ENCODE measurements at places on chromosomes 7 and 10.

GRCh38 chr10:34607894-34608293 lies 207.2 kb downstream of the PARD3 start:
- no peak for DNase-seq

- no peak for DNase-seq
These were observed 74.1 kb downstream of the SLIT1 start for GRCh38 chr10:97111615-97112014.

DNA sequence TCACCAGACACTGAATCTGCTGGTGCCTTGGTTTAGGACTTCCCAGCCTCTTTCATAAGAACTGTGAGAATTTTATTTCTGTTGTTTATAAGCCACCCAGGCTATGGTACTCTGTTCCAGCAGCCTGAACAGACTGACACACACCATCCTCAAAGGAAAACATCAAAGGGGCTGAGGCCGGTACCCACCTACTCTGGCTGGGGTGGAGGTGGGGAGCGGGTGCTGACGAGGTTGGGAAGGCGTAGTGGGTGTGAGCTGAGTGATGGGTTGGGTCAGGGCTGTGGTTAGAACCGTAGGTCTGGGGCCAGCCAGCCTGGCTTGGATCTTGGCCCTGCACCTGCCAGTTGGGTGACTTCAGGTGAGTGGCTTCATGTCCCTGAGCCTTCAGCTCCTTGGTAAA lies 136.3 kb downstream of the SH3PXD2A start:
- DNase-seq: no peak

- DNase-seq: no peak
These were observed 85.2 kb downstream of the HGF start for GRCh38 chr7:81684514-81685269.

GRCh38 chr10:31032258-31033132 lies 830 bp upstream of the ZNF438 start:
- peak; percentile 98 for DNase-seq

GRCh38 chr7:103929901-103930311 lies 59.6 kb downstream of the RELN start:
- DNase-seq: no peak

GRCh38 chr7:79593866-79594301 lies 140.4 kb upstream of the MAGI2 start:
- DNase-seq: no peak

DNA sequence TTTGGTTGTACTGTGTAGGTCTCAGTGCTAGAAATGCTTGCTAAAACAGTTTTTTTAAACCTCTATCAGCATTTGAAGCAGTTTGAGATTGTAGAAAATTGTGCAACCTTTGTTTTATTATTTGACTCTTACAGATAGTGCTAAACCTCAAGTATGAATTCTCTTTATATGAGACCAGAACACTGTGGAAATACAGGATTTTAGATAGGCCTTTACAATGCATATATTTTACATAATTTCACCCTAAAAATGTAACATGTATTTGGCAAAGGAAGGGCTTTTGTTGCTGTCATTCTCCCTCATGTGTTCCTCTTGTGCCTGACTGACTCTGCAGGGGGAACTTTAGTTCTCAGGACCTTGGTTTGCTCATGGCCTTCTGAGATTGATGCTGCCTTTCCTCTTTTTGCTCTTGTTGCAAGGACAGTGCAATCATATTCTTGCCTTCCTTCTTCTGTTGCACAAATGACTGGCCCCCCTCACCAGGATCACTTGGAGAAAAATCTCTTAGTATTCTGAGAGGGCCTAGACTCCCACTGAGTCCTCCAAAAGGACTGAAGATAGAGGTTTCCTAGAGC lies 188.7 kb downstream of the PPP1R9A start:
- DNase-seq: no peak

DNA sequence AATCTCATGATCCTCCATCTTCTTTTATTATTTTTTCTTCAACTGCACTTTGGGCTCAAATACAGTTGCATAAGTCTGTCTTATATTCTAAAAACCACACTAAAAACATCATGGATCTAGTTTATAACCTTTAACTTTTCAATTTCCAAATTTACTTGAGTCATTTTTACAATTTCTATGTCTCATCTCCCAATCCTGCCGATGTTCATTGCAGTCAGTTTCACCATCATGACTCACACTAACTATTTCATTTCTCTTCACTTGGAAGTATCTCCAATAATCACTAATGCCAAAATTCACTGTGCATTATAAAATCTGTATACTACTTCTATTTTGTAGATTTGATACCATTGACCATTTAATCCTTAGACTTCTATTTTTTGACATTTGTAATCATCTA lies 806.9 kb upstream of the SORCS1 start:
- no peak for DNase-seq

- DNase-seq: no peak
These were observed 35.0 kb upstream of the AGR3 start for GRCh38 chr7:16916738-16917137.

DNA sequence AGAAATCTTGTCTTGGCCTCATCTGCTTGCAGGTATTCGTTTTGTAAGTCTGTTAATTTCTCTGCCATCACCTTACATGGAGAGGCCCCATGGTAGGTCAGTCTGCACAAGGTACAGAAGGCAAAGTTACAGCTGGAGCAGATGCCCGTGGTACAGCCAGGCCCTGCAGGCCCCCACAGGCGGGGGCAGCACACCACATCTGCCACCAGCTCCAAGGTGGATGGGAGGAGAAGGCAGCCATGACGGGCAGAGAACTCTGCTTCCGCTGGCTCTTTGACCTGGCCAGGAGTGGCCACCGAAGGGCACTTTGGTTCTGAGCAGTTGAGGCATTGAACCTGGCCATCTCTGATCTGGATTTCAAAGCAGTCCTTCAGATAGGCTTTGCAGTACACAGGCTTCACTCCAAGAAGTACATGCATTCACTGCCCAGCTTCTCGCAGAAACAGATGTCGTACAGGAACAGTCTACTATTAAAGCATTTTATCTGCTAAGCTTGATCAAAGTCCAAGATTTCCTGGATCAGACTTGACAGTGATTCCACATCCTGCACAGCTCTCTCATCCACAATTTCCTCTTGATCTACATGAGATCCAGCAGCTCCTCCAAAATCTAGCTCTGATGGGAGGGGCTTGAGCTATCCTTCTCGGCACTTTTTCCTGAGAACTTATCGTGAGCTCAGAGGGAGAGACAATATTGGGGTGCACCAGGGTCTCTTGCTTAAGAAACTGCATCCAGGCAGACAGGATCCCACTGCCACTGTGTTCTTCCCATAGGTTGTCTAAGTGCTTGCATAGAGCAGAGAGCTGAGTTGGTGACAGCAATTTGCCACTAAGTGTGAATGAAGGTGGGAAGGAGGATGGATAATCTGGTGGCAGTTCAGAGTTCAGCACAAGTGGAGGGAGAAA lies 120.7 kb downstream of the TRRAP start:
- no peak for DNase-seq

DNA sequence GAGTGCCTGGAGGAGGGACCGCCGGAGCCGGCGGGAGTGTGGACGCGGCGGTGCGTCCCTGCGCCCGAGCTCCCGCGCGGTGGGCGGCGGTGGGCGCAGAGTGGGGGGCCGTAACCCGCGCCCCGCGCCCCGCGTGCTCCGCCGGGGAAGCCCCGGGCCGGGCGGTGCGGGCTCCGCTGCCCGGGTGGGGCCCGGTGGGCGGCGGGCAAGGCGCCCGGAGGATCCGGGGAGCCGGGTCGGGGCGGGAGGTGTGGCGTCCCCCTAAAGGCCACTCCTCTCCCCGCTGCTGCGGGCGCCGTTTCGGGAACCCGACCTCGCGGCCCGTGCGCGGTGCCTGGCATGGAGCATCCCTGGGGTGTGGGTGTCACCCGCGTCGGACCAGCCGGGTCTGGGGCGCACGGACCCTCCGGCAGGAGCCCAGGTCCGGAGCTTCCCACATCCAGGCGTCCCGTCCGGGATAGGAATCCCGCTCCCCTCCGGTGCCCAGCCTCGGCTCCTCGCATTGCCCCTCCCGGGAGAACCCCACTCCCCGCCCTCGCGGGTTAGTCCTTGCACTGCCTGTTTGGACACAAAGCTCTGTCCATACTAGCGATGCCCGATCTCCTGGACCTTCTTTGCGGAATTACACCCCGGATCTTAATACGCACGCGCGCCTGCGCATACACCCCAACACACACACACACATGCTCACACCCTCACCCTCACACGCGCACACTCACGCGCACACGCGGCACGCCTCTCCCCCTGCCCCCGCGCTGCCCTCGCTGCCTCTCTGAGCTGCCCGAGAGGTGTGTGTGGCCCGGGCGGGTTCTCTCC lies 723 bp downstream of the MTURN start:
- DNase-seq: peak; percentile 32

DNA sequence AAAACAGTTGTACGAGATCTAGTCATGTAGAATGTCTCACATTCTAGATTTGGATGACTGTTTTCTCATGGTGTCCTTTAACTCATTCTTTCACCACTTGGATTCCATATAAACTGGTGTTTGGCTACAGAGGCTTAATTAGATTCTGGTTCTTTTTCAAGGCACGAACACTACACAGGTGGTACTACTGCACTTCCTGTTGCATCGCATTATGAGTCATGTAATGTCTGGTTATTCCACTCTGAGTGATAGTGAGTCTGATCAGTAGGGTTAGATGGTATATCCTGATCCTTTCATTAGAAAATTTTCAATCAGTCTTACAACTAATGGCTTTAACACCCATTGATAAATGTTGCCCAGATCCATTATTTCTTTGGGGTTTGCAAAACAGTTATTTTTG lies 11.2 kb upstream of the AKAP9 start:
- no peak for DNase-seq

GRCh38 chr7:157410831-157411556 lies 74.2 kb downstream of the DNAJB6 start:
- DNase-seq: no peak

DNA sequence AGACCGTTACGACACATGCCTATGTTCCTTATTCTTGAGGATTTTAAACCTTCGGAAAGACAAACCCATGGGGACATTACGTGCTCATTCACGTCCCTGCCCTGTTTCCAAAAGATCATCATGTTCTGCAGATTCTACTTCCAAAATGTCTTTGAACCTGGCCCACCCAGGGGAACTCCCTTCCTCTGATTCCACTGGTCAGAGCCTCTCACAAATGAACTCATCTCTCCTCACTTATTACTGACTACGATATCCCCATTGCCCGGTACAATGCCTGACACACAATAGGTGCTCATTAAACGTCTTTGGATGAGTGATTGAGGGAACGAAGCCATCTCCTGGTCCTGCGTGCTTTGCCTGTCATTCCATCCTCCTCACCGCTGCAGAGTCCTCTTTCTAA lies 168.3 kb upstream of the RNF32 start:
- DNase-seq: no peak

- no peak for DNase-seq
These were observed 3.9 kb downstream of the TSPAN15 start for GRCh38 chr10:69455006-69455763.

DNA sequence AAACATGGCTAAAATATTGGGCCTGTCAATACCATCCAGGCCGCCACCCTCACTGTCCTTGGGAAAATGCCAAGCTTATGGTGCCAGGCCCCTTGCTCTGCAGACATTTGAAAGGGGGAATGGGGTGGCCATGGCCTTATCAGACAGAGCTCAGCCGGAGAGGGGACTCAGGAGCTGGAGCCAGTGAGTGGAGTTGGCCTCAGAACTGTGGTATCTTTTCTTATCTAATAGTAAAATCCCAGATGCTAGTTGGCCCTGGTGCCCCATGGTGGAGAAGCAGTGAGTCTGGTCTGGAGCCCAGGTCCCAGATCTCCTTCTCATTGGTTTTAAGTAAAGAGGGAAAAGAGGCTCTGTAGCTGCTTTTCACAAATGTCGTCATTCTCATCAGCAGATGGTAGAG lies 49.6 kb upstream of the SORCS3 start:
- no peak for DNase-seq

DNA sequence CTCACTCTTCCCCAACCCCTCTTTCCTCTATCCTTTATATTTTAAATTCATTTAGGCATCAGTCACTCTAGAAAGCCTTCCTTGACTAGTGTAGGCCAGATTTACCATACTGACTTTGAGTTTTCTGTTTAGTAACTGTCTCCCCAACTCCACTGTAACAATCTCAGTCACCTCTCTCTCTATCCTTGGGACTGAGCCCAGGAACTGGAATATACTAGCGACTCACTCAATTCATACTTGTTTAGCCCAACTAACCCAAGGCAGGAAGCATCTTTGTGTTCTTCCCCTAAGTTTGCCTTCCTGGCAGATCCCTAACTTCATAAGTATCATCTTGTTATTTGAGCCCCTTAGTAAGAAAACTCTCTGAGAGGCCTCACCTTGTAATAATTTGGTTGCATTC lies 19.1 kb downstream of the PLCE1 start:
- no peak for DNase-seq

DNA sequence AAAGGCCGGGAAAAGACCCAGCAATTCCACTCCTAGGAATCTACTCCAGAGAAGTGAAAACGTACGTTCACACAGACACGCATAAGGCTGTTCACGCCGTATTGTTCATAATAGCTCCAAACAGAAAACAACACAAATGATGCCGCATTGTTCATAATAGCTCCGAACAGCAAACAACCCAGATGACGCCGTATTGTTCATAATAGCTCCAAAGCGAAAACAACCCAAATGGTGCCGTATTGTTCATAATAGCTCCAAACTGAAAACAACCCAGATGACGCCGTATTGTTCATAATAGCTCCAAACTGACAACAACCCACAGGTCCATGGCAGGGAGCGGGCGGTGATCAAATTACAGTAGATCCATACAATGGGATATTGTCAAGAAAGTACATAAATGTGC lies 85.2 kb upstream of the DNAAF5 start:
- no peak for DNase-seq

DNA sequence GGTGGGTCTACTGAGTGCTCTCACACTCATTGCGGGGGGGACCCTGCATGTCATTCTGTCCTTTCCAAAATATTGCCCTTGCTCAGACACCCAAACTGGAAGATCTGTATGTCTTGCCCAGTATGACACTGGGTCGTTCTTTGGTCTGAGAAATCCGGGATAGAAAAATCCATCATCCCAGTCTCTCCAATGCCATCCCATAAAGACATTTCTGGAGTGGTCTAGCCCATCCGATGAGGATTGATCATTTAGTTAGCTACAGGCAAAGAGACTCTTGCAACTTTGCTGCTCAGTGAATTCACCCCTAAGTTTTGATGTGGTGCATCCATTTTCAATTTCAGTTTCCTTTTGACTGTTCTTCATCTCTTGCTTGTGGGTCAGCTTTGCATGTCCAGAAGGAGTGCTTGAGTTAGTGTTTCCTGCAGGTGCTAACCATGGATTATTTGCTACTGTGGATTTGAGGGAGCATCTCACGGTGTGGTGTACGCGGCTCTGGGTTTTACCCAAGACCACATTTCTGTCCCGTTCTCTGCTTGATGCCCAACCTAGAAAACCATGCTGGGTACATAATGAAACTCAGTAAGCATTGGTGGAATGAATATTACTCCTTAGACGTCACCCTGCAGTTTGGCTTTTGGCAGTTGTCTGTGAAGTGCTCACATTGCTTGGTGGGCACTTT lies 247.0 kb upstream of the MKI67 start:
- DNase-seq: no peak

DNA sequence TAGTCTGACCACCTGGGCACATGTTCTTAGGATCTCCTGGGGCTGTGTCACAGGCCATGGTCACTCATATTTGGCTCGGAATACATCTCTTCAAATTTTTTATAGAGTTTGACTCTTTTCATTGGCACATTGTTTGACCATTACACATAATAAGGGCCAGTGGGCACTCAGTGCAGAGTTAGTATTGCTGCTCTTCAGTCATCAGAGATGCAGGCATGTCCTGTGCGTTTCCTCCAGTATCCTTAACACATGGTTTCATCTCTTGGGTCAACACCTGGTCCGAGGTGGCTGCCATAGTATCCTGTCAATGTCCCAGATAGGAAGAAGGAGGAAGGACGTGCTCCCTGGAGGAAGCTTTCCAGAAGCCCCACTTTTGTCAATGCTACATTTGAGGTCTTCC lies 125.0 kb downstream of the FAM107B start:
- DNase-seq: no peak

- DNase-seq: no peak
These were observed 1249.6 kb downstream of the TYW1 start for GRCh38 chr7:68246189-68246633.

All from substantia nigra (tissue), 51 donors.